ENCODE measurements at places on chromosomes 7 and 10. TPM values are rescaled to one million over a fixed set of nuclear protein-coding genes. Genes with fewer than 3 reads are reported as not detected.
A peak's percentile ranks its signal among the peaks of the same experiment; 100 is the strongest.

Gene DDC
- total RNA-seq = not detected

Gene ZCWPW1
- total RNA-seq = 6.2 TPM

Gene UPK3BL2
- total RNA-seq = 20.5 TPM

Gene CRCP
- 30.2 TPM for total RNA-seq

Gene ADIRF
- not detected for total RNA-seq

Gene ADARB2
- total RNA-seq = 0.40 TPM

Gene OR9A2
- total RNA-seq = not detected

Gene CCL26
- not detected for total RNA-seq

Gene OPALIN
- total RNA-seq = not detected

Gene DKK1
- not detected for total RNA-seq

Gene JCAD
- 0.03 TPM for total RNA-seq

Gene FAM237B
- total RNA-seq = not detected

Gene HOXA7
- total RNA-seq = not detected

Gene GRM3
- not detected for total RNA-seq

Gene GBF1
- total RNA-seq = 40.6 TPM

Gene FBH1
- 71.6 TPM for total RNA-seq

- no peak for DNase-seq
Observed at GRCh38 chr7:139699640-139700504, 77.9 kb downstream of the HIPK2 start.

DNA sequence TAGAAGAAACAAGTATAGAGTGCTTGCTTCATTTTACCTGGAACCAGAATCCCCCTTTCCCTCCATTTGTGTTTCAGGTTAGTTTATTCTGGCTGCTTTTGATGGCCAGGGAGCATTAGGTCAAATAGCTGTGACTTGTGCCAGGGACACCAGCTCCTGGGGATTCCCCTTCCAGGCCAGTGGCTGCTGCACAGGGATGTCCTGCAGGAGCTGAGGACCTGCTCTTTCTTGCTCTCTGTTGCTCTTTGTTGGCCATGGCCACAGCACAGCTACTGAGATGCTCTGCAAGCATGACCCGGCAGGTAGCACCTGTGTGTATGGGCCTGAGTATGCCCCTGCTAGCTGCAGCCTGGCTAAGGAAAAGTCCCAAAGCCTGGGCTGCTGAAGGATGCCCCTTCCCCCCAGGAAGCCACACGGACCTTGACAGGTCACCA is 208.9 kb downstream of the EBF3 start:
- DNase-seq = peak; percentile 5

GRCh38 chr10:118523775-118524174 is 71.7 kb downstream of the PRLHR start:
- DNase-seq = no peak

DNA sequence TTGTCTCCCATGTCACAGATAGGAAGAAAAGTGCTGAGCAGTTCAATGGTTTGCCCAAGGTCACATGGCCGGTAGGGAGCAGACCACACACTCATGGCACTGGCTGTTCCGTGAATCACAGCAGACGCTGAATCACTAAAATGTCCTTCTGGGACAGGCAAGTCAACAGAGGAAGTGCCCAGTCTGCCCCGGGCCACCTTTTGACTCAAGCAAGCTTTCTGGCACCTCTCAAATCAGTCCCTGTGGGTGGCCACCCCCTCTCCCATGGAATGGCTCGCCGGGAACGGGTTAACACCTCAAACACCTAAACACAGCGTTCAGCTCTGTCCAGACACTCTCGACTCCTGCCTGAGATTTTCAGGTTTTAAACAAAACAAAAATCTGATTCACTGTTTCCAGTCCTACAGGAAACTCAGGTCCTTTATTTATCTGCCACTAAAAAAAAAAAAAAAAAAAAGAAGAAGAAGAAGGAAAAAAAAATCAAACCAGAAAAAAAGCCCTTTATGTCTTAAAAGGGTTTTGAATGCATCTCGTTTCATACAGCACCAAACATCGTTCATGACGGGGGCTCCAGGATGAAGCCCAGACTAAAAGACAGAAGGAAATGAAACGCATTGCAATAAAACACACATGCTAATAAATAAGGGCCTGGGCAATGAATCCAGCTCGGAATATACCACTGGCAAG is 15.5 kb downstream of the CARD11 start:
- peak; percentile 35 for DNase-seq

DNA sequence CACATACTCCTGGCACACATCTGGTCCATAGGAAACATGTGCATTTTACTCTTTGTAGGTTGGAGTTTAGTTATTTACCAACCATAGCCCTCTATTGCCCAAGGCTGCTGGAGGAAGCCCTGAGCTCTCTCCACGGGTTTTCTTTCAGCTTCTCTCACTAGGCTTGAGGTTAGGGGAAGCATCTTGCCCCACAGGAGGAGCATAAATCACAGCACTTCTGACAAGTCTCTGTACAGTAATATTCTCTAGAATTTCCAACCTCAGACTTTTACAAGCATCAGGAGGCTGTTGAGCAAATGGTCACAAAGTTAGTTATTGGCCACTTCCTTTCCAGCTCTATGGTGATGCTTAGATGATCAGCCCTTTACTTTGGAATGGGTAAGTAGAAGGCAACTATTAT is 122.9 kb upstream of the GLI3 start:
- no peak for DNase-seq

- no peak for DNase-seq
Observed at GRCh38 chr10:30041196-30042105, 17.9 kb downstream of the JCAD start.

- DNase-seq = no peak
Observed at GRCh38 chr7:105218939-105219770, 169.6 kb downstream of the SRPK2 start.

GRCh38 chr7:92809760-92810573 is 26.4 kb downstream of the CDK6 start:
- peak; percentile 32 for DNase-seq

GRCh38 chr7:82624965-82625364 is 181.4 kb upstream of the CACNA2D1 start:
- no peak for DNase-seq

DNA sequence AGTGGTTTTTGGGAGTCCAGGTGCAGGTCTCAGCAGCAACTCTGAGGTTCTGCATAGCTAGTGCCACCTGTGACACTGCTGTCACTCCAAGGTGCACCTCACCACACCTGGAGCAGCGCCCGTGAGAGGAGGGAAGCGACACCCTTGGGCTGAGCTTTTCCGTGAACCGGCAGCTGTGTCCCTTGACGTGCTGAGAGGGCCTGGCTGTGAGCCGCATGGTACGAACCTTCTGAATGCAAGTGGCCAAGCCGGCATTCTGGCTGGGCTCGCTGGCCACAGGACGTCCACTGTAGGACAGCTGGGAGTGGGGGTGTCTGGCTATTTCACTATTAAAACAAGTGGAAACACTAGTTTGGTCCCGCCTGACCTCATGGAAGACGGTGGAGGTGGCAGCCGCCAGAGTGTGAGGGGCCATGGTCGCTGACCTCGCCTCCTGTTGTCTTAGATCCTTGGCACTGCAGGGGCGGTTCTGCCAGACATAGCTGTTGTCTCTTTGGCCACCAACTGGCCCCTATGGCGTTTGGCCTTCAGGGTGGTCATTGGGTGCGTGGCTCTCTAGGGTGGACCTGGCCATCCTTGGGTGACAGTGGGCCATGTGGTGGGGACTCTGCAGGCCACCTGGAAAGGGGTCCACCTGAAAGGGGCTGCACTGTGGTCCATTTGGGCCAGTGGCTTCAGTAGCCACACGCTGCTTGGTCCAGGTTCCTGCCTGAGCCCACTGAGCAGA is 12.9 kb downstream of the INPP5A start:
- no peak for DNase-seq

GRCh38 chr7:317643-318405 is 27.9 kb downstream of the FOXL3 start:
- DNase-seq = no peak

GRCh38 chr7:124724507-124725192 is 40.9 kb downstream of the GPR37 start:
- DNase-seq = no peak

DNA sequence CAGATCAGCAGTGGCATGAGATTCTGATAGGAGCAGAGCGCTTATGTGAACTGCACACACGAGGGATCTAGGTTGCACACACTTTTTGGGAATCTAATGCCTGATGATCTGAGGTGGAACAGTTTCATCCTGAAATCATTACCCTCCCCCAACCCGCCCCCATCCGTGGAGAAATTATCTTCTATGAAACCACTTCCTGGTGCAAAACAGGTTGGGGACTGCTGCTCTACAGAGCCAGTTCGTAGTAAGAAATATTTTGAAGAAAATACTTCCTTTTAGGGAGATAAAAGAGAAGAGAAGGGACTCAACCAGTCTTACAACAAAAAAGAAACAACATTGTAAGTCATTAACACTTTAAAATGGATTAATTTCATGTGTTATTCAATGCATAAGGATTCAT is 1308.2 kb downstream of the GATA3 start:
- no peak for DNase-seq

DNA sequence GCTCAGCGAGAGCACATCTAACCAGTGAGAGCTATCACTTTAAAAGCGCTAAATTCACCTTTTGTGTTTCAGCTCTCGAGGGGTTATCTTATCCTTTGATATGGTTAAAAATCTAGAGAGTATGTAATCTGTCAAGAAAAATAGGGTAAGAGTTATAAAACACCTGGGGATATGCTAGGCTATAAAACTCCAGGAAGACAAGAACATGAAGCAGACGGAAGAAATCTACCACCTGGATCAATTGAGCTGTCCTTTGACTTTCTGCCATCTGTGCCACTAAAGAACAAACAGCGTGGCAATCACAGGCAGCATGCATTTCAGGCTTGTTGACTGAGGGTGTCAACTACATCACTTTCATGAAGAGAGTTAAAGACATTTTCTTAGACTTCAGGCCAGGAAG is 83.1 kb downstream of the ZNF248 start:
- no peak for DNase-seq

- DNase-seq = no peak
Observed at GRCh38 chr7:101575168-101575567, 53.9 kb downstream of the MYL10 start.

- no peak for DNase-seq
Observed at GRCh38 chr10:91220954-91221675, 652 bp downstream of the PCGF5 start.

GRCh38 chr7:131948434-131949053 is 392.1 kb upstream of the PODXL start:
- DNase-seq = no peak

GRCh38 chr7:157423348-157423747 is 86.5 kb downstream of the DNAJB6 start:
- DNase-seq = no peak

- DNase-seq = no peak
Observed at GRCh38 chr7:46143949-46144917, 223.2 kb upstream of the IGFBP3 start.

GRCh38 chr7:1666317-1666822 is 3.7 kb upstream of the ELFN1 start:
- DNase-seq = peak; percentile 43

DNA sequence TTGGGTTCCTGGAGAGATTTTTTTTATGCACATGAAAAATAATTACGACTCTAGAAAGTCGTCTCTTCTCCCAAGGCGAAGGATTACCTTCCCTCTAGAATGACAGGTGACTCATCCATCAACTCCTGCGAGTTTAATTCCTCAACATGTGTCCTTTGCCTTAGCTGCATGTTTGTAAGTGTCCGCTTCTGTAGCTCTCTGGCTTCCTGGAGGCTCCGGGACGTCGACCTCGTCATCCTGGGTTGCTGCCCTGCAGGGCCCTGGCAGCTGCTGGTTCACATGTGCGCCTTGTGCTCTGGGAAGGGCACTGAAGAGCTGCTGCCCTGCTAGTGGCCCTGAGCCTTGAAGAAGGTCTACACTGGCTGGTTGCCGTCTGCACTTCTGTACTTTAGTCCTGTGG is 210.2 kb downstream of the MLLT10 start:
- no peak for DNase-seq

DNA sequence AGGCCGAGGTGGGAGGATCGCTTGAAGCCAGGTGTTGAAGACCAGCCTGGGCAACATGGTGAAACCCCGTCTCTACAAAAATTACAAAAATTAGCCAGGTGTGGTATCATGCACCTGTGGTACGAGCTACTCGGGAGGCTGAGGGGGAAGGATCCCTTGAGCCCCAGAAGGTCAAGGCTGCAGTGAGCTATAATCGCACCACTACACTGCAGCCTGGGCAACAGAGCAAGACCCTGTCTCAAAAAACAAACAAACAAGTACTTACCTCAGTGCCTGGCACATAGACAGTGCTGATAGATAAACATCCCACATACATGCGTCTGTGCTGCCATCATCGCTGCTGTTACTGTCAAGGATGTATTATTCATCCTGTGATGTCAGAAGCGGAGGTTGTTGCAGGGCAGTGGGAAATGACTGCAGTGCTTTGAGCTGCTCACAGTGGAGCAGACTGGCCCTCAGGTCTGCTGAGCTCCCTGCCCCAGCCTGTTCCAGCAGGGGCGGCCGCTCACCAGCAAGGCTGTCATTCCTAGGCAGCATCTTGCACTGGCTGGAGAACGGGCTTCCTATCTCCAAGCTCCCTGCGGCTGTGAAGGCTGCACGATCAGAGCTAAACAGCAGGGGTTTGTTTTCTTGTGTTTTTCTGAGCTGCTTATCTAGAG is 18.6 kb downstream of the FOXK1 start:
- no peak for DNase-seq

DNA sequence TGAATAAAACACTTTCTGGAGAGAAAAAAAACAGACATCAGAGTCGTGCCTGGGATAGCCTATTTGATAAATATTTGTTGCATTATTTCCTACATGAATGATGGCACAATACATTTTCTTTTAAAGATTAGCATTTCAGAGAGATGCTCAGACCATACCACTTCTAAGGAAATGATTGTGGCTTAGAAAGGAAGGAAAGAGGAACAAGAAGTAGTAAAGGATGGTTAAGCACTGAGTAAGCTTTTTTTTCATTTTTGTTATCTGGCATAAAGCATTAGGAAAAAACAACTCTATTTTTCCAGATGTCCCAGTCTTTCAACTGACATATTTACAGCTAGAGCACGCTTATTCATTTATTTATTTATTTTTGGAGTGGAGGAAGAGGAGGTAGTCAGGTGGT is 258.8 kb upstream of the TEX47 start:
- no peak for DNase-seq
